Right kidney (tissue), 9 donors: ENCODE measurements at places on chromosomes 5 and 9.
A peak's percentile ranks its signal among the peaks of the same experiment; 100 is the strongest.

- DNase-seq: no peak
Measured at GRCh38 chr5:38184627-38185026, 73.7 kb upstream of the EGFLAM start.

DNA sequence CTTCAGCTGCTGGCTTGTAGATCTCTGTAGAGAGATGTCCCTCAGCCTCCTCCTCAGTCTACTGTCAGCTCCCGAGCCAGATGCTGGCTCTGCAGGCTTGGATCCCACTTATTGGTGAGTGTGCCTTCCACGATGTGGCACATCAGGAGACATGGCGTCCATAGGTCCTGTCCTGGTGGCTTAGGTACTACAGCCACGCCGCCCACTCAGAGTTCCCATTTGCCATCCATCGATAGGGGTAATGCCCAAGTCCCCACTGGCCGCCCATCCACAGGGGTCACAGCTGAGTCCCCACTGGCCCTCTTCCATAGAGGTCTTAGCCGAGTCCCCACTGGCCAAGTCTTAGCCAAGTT is 17.3 kb downstream of the EXOC3 start:
- no peak for DNase-seq

- DNase-seq: no peak
Measured at GRCh38 chr9:130117376-130117775, 54.8 kb upstream of the NCS1 start.

- DNase-seq: peak; percentile 29
Measured at GRCh38 chr5:109223531-109223930, 186.2 kb downstream of the PJA2 start.

GRCh38 chr5:42494414-42494813 is 71.2 kb downstream of the GHR start:
- DNase-seq: no peak

GRCh38 chr5:153551537-153552079 is 61.1 kb downstream of the GRIA1 start:
- DNase-seq: no peak

DNA sequence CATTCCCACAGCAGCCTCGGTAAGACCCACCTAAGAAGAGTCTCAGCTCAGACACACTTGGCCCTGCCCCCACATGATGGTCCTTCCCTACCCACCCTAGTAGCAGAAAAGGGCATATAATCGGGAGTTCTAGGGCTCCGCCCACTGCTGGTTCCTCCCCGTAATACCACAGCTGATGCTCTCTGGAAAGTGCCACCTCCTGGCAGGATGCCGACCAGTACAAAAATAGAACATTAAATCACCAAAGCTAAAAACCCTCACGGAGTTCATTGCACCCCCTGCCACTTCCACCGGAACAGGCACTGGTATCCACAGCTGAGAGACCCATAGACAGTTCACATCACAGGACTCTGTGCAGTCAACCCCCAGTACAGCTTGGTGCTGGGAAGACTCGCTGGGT is 271.3 kb downstream of the KIAA0825 start:
- no peak for DNase-seq

GRCh38 chr5:63401436-63402046 is 560.7 kb downstream of the HTR1A start:
- DNase-seq: peak; percentile 11

GRCh38 chr5:108528655-108529054 is 146.8 kb upstream of the FBXL17 start:
- DNase-seq: no peak

GRCh38 chr5:73867345-73868335 is 241.6 kb downstream of the ARHGEF28 start:
- DNase-seq: no peak
